Stimulated activated CD4-positive, alpha-beta T cell treated with anti-CD3 and anti-CD28 coated beads, Interleukin-12 subunit alpha, Interleukin-12 subunit beta, amount 100 ng/mL, for 24 hours (primary cell): ENCODE measurements at places on chromosomes 12 and 14.
A peak's percentile ranks its signal among the peaks of the same experiment; 100 is the strongest.

GRCh38 chr12:19223018-19223417, 93.5 kb downstream of the PLEKHA5 start:
- DNase-seq: no peak

DNA sequence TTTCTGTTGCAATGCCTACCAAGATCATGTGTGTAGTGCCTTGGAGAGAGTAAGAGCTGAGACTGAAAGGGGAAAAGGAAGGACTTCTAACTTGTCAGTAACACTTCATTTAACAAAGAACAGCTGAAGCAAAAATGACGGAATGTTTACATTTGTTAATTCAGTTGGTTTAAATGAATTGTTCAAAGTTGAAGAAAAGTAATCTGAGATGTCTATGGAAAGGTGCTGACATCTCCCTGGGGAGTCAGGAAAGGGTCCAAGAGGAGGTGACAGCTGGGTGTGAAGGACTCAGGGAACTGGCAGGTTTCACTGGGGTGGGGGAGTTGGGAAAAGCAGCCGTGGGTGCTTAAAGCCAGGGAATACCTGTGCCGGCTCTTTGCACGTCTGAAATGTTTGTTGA, 7.9 kb downstream of the TMEM63C start:
- no peak for DNase-seq

DNA sequence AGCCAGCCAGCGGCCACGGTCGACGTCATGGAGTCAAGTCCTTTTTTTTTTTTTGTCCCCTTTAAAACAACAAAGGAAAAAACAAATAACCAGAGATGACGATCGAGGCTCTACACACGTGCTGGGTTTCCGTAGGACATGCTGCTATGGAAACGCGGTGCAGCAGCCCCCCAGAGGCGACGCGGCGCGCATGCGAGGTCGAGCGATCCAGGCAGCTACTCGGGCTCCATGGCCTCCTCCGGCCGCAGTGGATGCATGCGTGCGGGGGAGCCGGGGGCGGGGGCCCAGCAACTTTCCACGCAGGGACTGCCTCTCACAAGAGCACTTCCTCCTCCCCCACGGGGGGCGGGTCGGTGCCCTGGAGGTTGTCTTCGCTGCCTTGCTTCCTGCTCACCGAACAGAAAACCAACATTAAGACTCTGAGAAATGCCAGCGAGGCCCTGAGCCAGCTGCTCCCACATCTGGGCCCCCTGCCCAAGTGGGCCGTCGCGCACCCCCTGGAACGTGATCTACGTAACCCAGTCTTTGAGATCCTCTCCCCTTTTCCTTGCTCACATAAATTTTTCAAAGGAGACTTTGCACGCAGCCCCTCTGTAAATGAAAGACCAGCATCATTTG, 30.7 kb downstream of the P2RX4 start:
- peak; percentile 67 for DNase-seq

DNA sequence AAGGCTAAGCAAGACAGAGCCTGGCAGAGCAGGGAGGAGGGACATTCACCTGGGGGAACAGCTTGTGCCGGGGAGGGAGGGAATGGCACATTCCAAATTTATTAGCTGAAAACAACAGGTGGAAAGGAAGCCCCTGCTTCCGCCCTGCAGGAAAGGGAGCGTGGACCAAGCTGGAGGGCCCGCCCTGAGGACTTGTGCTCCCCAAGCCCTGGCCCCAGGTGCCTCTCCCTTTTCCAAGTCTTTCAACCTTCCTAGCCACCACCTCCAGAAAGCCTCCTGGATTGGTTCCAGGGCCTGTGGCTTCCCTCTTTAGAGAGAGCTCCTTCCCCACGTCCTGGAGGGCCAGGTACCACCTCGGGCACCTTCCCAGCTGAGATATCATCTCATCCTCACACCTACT, 2.7 kb downstream of the DEGS2 start:
- DNase-seq: no peak

GRCh38 chr14:99820702-99821331, 27.6 kb downstream of the EML1 start:
- no peak for DNase-seq

- DNase-seq: no peak
Measured at GRCh38 chr14:53670701-53671100, 285.9 kb downstream of the BMP4 start.

GRCh38 chr14:54550514-54550913, 16.4 kb upstream of the SAMD4A start:
- no peak for DNase-seq

DNA sequence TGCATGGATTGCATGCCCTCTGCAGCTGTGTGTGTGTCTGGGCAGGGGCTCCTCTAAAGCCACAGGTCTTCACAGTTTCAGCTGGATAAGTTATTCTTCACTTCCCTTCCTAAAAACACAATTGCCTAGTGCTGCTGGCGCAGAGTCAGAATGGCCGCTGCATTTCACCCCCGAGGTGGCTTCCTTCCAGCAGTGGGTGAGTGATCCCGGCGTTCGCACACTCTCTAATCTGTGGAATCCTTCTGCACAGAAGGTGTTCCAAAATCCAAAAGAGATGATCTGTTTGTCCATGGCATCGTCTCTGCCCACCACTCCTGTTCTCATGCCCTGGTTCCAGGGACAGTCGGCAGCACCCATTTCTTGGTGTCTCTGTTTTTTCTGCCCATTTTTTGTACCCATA, 340.7 kb downstream of the DPF3 start:
- no peak for DNase-seq

- no peak for DNase-seq
Measured at GRCh38 chr12:26845057-26845666, 12.2 kb upstream of the ITPR2 start.

DNA sequence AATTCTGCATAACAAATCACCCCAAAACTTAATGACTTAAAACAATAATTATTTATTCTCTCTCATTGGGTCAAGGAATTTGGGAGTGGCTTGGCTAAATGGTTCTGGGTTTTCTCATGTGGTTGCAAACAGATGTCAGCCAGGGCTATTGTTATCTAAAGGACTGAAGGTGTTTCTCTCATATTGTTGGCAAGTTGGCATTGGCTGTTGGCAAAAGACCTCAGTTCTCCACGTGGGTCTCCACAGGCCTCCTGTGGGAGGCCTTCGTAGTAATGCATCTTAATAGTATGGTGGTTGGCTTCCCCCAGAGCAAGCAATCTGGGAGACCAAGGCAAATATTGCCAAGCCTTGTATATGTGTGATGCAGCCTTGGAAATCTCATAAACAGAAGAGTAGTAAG, 14.4 kb downstream of the GALNT16 start:
- DNase-seq: no peak

DNA sequence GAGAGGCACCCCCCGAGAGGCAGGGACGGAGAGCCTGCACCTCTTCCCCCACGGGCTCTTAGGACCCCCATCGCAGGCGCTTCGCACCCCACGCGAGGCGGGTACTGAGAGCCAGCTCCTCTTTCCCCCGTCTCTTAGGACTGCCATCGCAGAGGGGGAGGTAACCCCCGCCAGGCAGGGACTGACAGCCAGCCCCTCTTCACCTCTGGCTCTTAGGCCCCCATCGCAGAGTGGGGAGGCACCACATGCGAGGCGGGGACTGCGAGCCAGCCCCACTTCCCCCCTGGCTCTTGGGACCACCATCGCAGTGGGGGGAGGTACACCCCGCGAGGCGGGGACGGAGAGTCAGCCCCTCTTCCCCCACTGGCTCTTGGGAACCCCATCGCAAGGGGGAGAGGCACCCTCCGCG, 46.1 kb downstream of the DDX11 start:
- no peak for DNase-seq

- no peak for DNase-seq
Measured at GRCh38 chr12:19712041-19712440, 272.7 kb downstream of the AEBP2 start.

DNA sequence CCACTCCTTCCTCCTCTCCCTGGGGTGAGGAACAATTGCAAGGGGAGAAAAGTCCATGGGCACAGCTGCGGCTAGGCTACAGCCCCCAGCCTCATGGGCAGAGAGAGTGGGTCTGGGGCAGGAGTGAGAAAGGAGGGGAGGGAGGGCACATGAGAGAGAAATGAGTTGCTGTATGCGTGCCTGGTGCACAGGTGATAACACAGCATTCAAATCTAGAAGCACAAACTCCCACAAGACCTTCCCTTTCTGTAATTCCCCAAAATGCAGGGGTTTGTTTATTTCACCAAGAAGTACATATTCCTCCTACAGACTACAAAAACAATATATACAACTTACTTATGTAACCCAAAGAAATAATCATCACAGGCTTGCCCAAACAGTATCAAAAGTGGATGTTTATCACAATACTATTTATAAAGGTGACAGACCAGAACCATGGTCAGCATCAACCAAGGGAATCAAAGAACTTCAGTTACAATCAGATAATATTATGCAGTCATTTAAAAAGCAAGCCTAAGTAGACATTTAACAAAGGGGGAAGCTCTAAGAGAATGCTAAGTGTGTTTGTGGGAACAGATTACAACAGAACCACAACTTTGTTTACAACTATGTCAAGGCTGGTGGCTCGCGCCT, 54.2 kb downstream of the ITPK1 start:
- DNase-seq: no peak

DNA sequence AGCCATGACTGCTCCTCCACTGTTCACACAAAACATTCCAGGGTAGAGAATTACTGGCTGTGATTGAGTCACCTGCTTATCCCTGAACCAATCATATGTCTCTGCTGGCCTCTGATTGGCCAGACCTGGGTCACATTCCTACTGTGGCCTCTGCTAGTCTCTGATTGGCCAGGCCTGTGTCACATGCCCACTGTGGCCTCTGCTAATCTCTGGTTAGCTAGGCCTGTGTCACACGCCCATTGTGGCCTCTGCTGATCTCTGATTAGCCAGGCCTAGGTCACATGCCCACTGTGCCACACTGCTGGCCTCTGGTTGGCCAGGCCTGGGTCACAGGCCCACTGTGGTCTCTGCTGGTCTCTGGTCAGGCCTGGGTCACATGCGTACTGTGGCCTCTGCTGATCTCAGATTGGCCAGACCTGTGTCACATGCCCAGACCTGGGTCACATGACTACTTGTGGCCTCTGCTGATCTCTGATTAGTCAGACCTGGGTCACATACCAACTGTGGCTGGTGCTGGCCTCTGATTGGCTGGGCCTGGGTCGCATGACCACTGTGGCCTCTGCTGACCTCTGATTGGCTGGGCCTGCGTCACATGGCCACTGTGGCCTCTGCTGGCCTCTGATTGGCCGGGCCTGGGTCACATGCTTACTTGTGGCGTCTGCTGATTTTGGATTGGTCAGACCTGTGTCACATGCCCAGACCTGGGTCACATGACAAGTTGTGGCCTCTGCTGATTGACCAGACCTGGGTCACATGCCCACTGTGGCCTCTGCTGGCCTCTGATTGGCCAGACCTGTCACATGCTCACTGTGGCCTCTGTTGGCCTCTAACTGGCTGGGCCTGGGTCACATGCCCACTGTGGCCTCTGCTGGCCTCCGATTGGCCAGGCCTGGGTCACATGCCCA, 251.6 kb downstream of the SLC15A4 start:
- DNase-seq: no peak

GRCh38 chr12:32692358-32692757, 13.3 kb downstream of the DNM1L start:
- no peak for DNase-seq

- no peak for DNase-seq
Measured at GRCh38 chr12:79203058-79203647, 338.6 kb downstream of the SYT1 start.

GRCh38 chr12:46024099-46024498, 33.7 kb upstream of the SCAF11 start:
- DNase-seq: no peak

DNA sequence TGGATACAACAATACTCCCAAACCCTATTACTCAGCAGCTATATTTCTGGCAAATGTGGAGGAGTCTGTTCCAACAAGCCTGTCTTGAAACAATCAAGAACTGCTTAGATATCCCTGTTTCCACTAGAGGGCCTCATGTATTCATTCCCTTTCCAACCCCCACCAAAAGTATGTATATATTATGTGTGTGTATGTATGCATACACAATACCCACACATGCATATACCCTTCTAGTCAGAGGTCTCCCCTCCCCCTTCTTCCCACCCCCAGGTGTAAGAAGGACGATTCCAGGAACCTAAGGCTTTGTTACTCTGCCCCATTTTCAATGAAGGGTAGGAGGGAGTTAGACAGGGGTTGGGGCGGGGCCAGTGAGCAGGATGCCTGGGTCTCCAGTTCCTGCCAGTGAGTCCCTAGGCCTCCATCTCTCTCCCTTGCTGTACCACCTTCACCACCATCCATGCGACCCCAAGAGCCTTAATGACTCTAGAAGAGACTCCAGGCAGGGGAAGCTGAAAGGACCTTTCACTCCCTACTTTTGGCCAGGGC, at the start of gene DGKA:
Gene DGKA, plus strand, starts transcription at position 392 of the 546 bp plus-strand sequence. CDS start 5,342 bp downstream, outside the sequence.
- DNase-seq: peak; percentile 63

DNA sequence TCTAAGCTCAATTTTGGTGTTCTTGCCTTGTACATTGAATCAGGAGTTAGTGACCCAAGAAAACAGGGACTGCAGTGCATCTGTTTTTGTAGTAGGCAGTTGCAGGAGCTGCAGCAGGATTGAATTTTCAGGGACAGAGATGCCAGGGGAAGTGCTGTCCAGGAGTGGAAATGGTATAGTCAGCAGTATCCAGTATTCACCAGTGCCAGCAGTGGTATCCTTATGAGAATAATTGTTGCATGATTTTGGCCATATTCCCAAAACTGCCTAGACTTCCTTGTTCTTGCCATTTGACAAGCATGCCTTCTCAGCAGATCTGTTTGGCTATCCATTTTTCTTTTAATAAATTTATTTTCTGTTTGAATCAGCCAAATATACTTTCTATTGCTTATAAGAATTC, 18.6 kb upstream of the ABCD2 start:
- no peak for DNase-seq

DNA sequence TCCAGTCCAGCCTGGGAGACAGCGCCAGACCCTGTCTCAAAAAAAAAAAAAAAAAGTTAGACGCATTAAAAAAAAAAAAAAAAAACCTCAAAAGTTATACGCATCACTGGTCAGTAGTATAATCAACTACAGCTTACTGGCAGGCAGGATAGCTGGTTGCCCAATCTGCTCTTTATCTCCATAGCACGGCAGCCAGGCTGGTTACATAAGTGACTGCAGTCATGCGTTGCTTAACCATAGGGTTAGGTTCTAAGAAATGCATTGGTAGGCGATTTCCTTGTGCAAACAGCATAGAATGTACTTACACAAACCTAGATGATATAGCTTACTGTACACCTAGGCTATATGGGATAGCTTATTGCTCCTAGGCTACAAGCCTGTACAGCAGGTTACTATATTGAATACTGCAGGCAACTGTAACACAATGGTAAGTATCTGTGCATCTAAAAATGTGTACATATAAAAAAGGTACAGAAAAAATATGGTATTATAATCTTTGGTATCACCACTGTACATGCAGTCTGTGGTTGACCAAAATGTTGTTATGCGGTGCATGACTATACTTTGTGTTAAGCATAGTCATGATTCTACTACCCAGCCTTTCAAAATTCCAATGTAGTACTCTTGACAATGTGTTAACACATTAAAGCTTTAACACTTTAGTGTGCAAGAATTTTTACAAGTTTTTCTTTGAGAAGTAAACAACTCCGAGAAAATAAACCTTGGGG, 8.1 kb downstream of the L2HGDH start:
- no peak for DNase-seq

DNA sequence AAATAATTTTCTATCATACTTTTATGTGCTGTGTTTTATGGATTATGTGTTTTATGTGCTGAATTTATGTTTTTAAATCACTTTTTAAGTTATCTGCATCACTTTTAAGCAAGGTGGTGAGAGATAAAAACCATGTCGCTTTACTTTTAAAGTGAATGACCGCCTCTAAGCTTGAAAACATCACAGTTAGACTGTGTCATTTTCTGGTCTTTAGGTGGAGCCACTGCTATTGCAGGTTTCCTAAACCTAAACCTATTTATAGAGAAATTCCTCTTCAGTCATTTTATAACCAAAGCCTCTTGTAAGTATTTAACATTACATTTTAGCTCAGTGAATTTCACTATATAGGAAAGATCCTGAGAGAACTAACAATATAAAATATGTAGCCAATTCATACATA, 21.0 kb upstream of the MDM2 start:
- no peak for DNase-seq
